Calu3 (cell line): ENCODE measurements at places on chromosomes 7 and 10. TPM values are rescaled to one million over a fixed set of nuclear protein-coding genes. Genes with fewer than 3 reads are reported as not detected.
A peak's percentile ranks its signal among the peaks of the same experiment; 100 is the strongest.

DNA sequence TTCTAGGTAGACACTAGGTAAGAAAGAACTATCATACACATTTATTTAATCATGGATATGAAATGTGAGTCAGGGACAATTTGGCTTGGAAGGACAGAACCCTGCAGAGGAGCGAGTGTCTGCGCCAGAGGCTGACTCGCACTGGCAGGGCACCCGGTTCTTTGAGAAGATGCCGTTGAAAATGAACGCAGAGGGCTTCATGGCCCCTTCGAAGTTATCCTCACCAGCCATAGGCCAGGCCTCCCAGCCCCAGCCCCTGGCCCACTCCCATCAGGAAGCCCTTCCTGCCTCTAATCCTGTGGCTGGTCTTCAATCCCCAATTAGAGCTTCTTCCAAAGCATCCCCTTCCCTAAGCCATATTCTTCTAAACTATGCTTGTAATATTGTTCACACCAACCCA lies 239.8 kb downstream of the TCERG1L start:
- DNase-seq: no peak

GRCh38 chr10:78248651-78249464 lies 215.2 kb downstream of the RPS24 start:
- no peak for DNase-seq

DNA sequence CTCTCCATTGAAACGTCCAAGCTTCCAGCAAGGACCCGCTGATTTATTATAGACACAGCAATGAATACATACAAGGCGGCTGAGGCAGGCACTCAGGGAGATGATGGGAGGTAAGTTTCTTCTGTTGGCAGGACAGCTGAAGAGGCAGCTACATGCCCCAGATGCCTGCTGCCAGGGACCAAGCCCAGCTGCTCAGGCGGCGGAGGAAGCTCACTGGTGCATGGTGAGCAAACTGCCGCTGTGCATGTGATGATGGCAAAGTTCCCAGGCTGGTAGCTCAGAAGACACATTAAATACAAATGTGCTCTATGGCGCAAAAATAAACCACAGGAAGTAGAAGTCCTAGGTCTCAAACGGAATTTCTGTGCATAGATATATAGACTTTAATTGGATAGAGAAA lies 2.3 kb downstream of the DNTT start:
- DNase-seq: no peak

DNA sequence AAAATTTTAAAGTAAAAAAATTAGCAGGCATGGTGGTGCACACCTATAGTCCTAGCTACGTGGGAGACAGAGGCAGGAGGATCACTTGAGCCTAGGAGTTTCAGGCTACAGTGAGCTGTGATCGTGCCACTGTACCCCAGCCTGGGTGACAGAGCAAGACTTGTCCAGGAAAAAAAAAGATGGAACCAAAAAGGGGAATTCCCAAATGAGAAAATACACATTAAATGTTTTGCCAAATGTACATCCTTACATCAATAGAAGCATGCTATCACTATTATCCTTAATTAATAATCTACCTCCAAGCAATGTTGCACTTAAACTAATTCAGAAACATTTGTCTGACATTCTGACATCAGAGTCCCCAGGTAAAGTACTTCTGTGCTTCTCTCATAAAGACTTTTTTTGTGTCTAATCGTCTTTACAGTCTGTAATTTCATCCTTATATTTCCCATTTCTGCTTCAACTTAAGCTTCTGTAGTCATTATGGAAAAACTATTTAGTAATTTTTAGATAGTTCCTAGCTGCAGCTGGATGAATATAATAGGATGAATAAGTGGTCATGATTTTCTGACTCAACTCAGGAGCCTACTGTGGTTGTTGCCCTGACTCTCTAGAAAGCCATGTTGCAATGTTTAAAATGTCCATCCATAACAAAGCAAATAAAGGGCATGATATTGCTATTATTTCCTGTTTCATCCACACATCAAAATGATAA lies 57.7 kb downstream of the MYPN start:
- no peak for DNase-seq

- DNase-seq: no peak
These were observed 242.1 kb upstream of the PPP1R3A start for GRCh38 chr7:114160925-114161324.

DNA sequence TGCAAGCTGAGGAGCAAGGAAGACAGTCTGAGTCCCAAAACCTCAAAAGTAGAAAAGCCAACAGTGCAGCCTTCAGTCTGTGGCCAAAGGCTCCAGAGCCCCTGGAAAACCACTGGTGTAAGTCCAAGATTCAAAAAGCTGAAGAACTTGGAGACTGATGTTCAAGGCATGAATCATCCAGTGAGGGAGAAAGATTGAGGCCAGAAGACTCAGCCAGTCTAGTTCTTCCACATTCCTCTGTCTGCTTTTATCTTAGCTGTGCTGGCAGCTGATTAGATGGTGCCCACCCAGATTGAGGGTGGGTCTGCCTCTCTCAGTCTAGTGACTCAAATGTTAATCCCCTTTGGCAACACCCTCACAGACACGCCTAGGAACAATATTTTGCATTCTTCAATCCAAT lies 20.1 kb upstream of the MDFIC start:
- DNase-seq: peak; percentile 66

DNA sequence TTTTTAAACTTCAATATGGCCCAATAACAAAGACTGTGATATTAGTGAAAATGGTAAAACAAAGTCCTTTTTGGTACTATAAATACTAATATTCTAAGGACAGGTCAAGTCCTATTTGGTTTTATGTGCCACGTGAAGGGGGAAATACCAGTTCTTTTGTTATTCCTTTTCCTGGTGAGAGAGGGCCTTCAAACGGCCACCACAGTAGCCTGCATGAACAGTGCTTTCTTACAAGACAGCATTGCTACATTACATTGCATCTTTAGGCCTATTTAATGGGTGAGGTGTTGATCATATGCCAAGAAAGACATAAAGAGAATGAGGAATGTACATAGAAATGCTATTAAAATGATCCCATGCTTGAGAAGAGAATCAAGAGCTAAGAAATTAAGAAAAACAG lies 214.8 kb downstream of the LRRTM3 start:
- DNase-seq: no peak

DNA sequence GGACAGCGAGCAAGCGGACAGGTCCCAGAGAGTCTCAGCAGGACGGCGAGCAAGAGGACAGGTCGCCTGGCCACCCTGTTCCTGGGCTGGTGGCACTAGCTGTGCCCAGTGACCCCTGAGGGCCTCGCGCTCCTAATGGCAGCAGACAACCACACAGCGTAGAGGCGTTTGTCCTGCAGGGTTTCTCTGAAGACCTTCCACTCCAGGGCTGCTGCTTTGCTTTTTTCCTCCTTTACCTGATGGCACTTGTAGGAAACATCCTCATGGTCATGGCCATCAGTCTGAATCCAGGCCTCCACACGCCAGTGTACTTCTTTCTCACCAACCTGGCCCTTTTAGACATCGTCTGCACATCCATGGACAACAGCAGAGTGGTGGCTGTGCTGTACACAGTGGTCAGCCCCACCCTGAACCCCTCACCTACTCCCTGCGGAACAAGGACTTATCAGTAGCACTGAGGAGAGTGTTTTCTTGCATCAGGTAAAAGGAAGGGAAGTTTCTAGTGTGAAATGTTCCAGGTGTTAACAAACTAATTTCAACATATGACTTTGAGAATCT lies 27.4 kb downstream of the SCART1 start:
- DNase-seq: no peak

DNA sequence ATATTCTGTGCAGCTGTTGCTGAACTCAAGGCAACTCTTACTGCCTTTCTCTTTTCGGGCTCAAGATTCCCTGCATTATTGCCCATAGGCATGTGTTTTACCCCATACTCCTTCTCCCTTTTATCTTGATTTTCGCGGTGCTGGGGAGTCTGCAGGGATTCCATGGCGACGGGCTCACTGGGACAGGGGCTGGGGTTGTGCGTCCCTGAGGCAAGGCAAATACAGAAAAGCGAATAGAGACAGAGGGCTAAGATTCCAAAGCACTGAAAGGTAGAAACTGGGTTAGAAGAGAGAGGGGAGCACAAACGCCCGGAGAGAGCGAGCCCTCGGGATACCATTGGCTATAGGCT lies 519 bp upstream of the RPP38 start:
- no peak for DNase-seq

The TMEM236 gene
- 0.38 and 0.51 TPM in 2 replicates for total RNA-seq

The GIMAP5 gene
- not detected in 2 replicates for total RNA-seq

The NDUFB8 gene
- 123 and 128 TPM in 2 replicates for total RNA-seq

The ICA1 gene
- total RNA-seq: 60.4 and 66.4 TPM in 2 replicates

The ZNF777 gene
- total RNA-seq: 12.3 and 14.9 TPM in 2 replicates

The MMD2 gene
- total RNA-seq: not detected in 2 replicates

The C10orf71 gene
- total RNA-seq: not detected in 2 replicates
